ENCODE measurements at places on chromosomes 1 and 21. TPM values are rescaled to one million over a fixed set of nuclear protein-coding genes. Genes with fewer than 3 reads are reported as not detected.

DNA sequence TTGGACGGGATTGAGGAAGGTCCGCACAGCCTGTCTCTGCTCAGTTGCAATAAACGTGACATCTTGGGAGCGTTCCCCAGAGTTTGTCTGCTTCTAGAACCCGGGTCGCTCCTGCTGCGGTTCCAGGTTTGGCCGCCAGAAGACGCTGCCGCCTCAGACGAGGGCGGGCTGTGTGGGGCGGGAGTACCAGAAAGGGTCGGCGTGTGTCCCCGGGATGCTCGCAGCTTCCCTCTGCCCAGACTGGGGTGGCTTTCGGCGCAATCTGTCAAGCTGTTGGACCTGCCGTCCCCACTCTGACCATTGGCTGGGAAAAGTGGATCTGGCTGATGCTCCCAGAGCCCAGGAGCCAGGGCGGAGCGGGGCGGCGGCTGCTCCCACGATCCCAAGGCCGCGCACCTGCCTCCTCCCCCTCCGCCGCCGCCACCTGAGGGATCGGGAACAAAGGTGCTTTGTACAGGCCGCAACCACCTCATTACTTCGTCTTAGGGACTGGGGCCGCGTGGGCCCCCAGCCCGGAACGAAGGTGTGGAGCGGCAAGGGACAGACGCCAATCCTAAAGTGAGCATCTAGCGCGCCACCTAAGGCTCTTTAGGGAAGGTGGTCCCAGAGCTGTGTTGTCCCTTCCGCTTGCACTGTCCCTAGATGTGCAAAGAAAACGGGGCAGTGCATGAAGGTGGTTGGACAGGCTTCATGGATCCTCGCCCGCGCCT lies 683 bp upstream of the EFNA4 start:
- H3K27me3 ChIP-seq, result peaks cover 5% of the 10 kb centered on the region
- peak; percentile 91 for DNase-seq
- H3K27ac ChIP-seq, result no peak overlapping the region
- H3K36me3 ChIP-seq, result peaks cover 3% of the 10 kb centered on the region
- H3K4me1 ChIP-seq, result peaks cover 29% of the 10 kb centered on the region
- H3K4me3 ChIP-seq, result peak overlapping the region; percentile 93

- no peak for DNase-seq
- no peak overlapping the region for H3K27ac ChIP-seq
- H3K36me3 ChIP-seq, result no peaks in the 10 kb centered on the region
- no peaks in the 10 kb centered on the region for H3K27me3 ChIP-seq
- H3K4me1 ChIP-seq, result no peaks in the 10 kb centered on the region
- H3K4me3 ChIP-seq, result no peak overlapping the region
These were observed 1001.7 kb upstream of the TMPRSS15 start for GRCh38 chr21:19405326-19405725.

- H3K4me1 ChIP-seq, result no peaks in the 10 kb centered on the region
- H3K27me3 ChIP-seq, result peaks cover 14% of the 10 kb centered on the region
- no peak for DNase-seq
- H3K27ac ChIP-seq, result no peak overlapping the region
These were observed 18.6 kb upstream of the TSPEAR start for GRCh38 chr21:44730028-44730395.

GRCh38 chr1:94326329-94326728 lies 88.9 kb upstream of the ARHGAP29 start:
- H3K36me3 ChIP-seq, result peaks cover 1% of the 10 kb centered on the region
- peaks cover 43% of the 10 kb centered on the region for H3K27me3 ChIP-seq
- no peak for DNase-seq
- no peak overlapping the region for H3K27ac ChIP-seq
- H3K4me1 ChIP-seq, result peaks cover 13% of the 10 kb centered on the region

GRCh38 chr1:189084811-189085210 lies 1392.9 kb downstream of the BRINP3 start:
- no peak overlapping the region for H3K27ac ChIP-seq
- DNase-seq, result no peak
- no peaks in the 10 kb centered on the region for H3K27me3 ChIP-seq
- H3K36me3 ChIP-seq, result no peaks in the 10 kb centered on the region
- H3K4me1 ChIP-seq, result no peaks in the 10 kb centered on the region

DNA sequence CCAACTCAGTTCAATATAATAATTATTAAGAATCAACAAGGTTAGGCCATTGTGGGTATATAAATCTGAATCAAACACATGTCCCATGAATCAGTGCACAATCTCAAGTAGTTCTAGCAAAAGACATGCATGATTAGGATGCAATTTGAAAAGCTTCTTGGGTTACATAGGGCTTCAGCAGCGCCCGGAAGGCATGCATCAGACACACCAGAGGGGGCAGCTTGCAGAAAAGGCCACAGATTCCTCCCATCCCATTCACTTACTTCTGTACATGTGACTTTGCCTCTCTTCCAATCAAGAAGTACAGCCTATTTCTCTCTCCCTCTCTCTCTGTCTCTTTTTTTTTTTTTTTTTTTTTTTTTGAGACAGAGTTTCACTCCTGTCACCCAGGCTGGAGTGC lies 91.8 kb downstream of the KCNN3 start:
- H3K4me1 ChIP-seq, result peaks cover under 1% of the 10 kb centered on the region
- no peaks in the 10 kb centered on the region for H3K27me3 ChIP-seq
- H3K4me3 ChIP-seq, result no peak overlapping the region

DNA sequence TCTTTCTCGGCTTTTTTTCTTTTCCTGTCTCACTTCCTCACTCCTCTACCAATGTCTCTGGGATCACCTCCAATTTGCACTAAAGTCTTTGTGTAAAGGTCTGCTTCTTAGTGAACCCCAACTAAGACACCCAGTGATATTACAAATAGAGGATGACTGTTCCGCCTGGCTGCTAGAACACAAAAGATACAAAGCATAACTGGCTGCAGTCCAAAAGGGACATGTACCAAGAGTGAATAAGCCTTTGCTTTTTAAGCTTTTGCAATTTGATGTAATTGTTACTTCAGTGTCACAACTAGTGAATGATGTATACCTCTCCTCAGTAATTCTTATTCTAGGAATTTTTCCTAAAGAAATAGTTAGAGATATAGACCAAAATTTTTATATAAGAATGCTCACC lies 82.8 kb upstream of the BEND5 start:
- H3K27me3 ChIP-seq, result peaks cover 21% of the 10 kb centered on the region
- no peaks in the 10 kb centered on the region for H3K36me3 ChIP-seq
- DNase-seq, result no peak
- no peak overlapping the region for H3K4me3 ChIP-seq
- H3K4me1 ChIP-seq, result no peaks in the 10 kb centered on the region
- H3K27ac ChIP-seq, result no peak overlapping the region

GRCh38 chr1:161177112-161177935 lies at the start of gene B4GALT3:
B4GALT3 (minus strand) TSS chr1:161177507; CDS start chr1:161176060, 1,447 bp downstream.
- H3K27ac ChIP-seq, result peak within 1 kb of the TSS; percentile 98
- peaks cover 49% of the 10 kb centered on the region for H3K4me1 ChIP-seq
- H3K36me3 ChIP-seq, result peaks cover 25% of the 10 kb centered on the region
- peak; percentile 100 for DNase-seq

DNA sequence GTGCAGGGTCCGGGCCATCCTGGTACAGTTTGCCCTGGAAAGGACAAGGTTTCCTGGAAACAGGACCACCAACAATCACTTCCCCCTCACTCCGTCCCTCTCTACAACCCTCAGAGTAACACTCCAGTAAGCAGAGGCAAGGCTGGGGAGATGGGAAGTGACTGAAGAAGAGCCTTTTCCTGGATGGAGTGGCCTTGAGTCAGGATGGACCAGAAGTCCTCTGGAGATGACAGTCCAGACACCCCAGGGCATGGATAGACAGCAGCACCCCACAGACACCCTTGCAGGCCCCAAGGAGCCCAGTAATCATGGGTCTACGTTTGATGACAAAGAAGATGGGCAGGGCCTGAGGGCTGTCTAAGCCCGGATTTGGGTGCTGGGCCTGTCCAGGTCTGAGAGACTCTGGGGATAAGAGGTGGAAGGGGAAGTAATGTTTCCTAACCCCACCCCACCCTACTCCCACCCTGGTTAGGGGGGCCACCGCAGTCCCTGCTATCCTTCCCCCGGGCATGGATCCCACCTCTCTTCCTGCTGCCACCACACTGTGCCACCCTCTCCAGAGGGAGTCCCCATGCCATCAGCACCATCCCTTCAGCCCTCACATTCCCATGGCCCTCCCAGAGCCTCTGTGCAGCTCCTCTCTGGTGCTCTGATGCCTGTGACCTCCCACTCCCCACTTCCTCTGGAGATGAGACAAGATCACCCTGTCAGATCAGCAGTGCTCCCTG lies 7.2 kb upstream of the S100A8 start:
- H3K27ac ChIP-seq, result no peak overlapping the region
- DNase-seq, result no peak
- no peaks in the 10 kb centered on the region for H3K36me3 ChIP-seq
- peaks cover 6% of the 10 kb centered on the region for H3K27me3 ChIP-seq

DNA sequence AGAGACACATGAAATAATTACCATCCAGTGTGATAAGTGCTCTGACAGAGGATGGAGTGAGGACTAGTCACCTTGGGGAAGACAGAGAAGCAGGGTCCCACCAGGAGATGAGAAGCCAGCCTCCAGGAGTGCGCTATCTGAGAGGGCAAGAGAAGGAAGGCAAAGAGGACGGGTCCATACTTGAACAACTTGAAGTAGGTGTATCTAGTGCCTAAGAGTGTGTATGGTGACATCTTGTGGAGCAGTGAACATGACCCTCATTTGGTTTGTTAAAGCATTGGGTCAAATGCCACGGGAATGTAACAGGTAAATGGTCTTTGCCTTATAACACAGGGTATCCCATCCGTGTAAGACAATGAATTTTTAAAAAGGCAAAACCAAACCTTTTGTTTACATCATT lies 39.8 kb downstream of the MRPL39 start:
- DNase-seq, result no peak
- peaks cover 61% of the 10 kb centered on the region for H3K4me1 ChIP-seq
- peak overlapping the region; percentile 58 for H3K4me3 ChIP-seq
- H3K27me3 ChIP-seq, result no peaks in the 10 kb centered on the region
- peaks cover 35% of the 10 kb centered on the region for H3K36me3 ChIP-seq

GRCh38 chr1:16989676-16990391 lies 9.4 kb upstream of the MFAP2 start:
- H3K36me3 ChIP-seq, result no peaks in the 10 kb centered on the region
- no peak overlapping the region for H3K27ac ChIP-seq
- no peak for DNase-seq
- H3K4me1 ChIP-seq, result no peaks in the 10 kb centered on the region

DNA sequence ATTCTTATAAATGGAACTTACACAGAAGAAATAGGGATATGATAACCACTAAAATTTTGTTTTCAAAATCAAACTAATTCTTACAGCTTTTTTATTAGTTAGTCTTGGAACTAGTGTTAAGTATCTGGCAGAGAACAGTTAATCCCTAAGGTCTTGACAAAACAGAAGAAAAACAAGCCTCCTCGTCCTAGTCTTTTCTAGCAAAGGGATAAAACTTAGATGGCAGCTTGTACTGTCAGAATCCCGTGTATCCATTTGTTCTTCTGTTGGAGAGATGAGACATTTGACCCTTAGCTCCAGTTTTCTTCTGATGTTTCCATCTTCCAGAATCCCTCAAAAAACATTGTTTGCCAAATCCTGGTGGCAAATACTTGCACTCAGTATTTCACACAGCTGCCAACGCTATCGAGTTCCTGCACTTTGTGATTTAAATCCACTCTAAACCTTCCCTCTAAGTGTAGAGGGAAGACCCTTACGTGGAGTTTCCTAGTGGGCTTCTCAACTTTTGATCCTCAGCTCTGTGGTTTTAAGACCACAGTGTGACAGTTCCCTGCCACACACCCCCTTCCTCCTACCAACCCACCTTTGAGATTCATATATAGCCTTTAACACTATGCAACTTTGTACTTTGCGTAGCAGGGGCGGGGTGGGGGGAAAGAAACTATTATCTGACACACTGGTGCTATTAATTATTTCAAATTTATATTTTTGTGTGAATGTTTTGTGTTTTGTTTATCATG lies 42.3 kb upstream of the LAMC2 start:
- H3K27me3 ChIP-seq, result peaks cover 14% of the 10 kb centered on the region
- DNase-seq, result no peak
- H3K36me3 ChIP-seq, result no peaks in the 10 kb centered on the region
- peaks cover 4% of the 10 kb centered on the region for H3K4me1 ChIP-seq

DNA sequence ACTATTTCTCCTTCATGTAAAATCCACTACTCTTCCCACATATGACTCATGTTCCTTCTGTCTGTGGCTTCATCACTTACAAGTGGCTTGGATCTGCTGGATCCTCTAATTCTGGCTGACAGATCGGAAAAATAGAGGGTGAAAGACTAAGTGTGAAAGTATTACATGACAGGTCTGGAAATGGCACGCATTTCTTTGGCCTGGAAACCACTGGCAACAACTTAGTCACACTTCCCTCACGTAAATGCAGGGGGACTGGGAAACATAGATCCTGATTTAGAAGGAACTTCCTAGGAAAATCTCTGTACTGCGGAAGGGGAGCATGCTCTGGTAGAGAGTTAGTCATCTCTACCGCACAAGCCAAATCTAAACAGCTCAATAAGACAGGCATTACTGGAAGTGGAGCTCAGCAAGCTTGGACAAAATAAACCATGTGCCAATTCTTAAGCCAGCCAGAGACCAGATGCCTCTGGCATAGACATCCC lies 305.4 kb upstream of the PTBP2 start:
- no peaks in the 10 kb centered on the region for H3K36me3 ChIP-seq
- H3K27me3 ChIP-seq, result no peaks in the 10 kb centered on the region
- H3K27ac ChIP-seq, result no peak overlapping the region
- no peak overlapping the region for H3K4me3 ChIP-seq
- no peak for DNase-seq
- H3K4me1 ChIP-seq, result no peaks in the 10 kb centered on the region

DNA sequence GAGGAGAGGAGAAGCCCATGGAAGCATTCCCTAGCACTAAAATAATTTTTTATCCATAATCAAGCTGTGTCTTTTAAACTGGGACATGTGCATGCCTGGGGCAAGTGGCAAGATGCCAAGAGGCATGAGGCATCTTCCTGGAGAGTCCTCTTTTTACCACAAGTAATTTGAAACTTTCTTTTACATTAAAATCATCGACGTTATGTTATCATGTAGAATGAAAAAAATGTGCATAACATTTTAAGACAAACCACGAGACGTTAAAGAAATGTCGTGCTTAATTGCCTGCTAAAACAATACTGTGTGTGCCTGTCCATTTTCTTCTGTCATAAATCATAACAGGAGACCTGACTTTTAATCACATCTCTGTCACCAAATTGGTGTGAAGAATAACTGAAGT lies 1.5 kb downstream of the STYXL2 start:
- H3K27ac ChIP-seq, result no peak overlapping the region
- peaks cover 7% of the 10 kb centered on the region for H3K27me3 ChIP-seq
- H3K36me3 ChIP-seq, result peaks cover 5% of the 10 kb centered on the region
- peaks cover 6% of the 10 kb centered on the region for H3K4me1 ChIP-seq

GRCh38 chr1:163331116-163331515 lies 9.4 kb downstream of the NUF2 start:
- no peak for DNase-seq
- no peaks in the 10 kb centered on the region for H3K27me3 ChIP-seq
- no peak overlapping the region for H3K27ac ChIP-seq

Gene AMY1C
- total RNA-seq, result not detected

Gene ARHGAP30
- total RNA-seq, result 273 TPM

Gene VANGL1
- 7.6 TPM for total RNA-seq

Gene FAM72A
- total RNA-seq, result 22.1 TPM

Gene NPHP4
- total RNA-seq, result 17.5 TPM

Gene BATF3
- total RNA-seq, result 9.8 TPM

Gene SELE
- total RNA-seq, result not detected

Gene NRIP1
- total RNA-seq, result 27.3 TPM

Gene TMEM125
- total RNA-seq, result not detected

Gene CITED4
- 15.0 TPM for total RNA-seq

Gene AK5
- 7.8 TPM for total RNA-seq

Measured in activated naive CD8-positive, alpha-beta T cell treated with anti-CD3 and anti-CD28 coated beads, Interleukin-2, amount 10 ng/mL, durations not matched to agents 7 days and 5 days (primary cell).